ENCODE measurements at places on chromosomes 1 and 21. TPM values are rescaled to one million over a fixed set of nuclear protein-coding genes. Genes with fewer than 3 reads are reported as not detected.

Gene FBXO42
- 35.7 TPM for total RNA-seq

Gene PTPN7
- 0.09 TPM for total RNA-seq

Gene AKT3
- 141 TPM for total RNA-seq

Gene GPR25
- not detected for total RNA-seq

Gene TPTE
- not detected for total RNA-seq

Gene ADORA1
- 19.1 TPM for total RNA-seq

Gene LCE1D
- total RNA-seq: not detected

Gene AMY1A
- total RNA-seq: not detected

Gene FCGR1A
- total RNA-seq: 8.0 TPM

Gene ADCY10
- 0.27 TPM for total RNA-seq

Gene NUDT4B
- total RNA-seq: 4.3 TPM

Gene EPHA2
- 2.3 TPM for total RNA-seq

Gene GBP7
- total RNA-seq: not detected

Gene PADI1
- total RNA-seq: 0.18 TPM

Gene CELA2A
- not detected for total RNA-seq

Gene BTBD19
- 2.4 TPM for total RNA-seq

Gene TNFRSF4
- total RNA-seq: not detected

Gene TSPAN2
- total RNA-seq: 11.1 TPM

Gene CD101
- total RNA-seq: 1.6 TPM

Gene ITSN1
- total RNA-seq: 83.7 TPM

Gene NUCKS1
- total RNA-seq: 189 TPM

Gene ATP1A4
- total RNA-seq: 0.64 TPM

Data from cerebellum (tissue), 4 donors.